ENCODE measurements at places on chromosomes 11 and 22. TPM values are rescaled to one million over a fixed set of nuclear protein-coding genes. Genes with fewer than 3 reads are reported as not detected.

- DNase-seq: no peak
Measured at GRCh38 chr11:32032052-32032451, 58.8 kb upstream of the RCN1 start.

DNA sequence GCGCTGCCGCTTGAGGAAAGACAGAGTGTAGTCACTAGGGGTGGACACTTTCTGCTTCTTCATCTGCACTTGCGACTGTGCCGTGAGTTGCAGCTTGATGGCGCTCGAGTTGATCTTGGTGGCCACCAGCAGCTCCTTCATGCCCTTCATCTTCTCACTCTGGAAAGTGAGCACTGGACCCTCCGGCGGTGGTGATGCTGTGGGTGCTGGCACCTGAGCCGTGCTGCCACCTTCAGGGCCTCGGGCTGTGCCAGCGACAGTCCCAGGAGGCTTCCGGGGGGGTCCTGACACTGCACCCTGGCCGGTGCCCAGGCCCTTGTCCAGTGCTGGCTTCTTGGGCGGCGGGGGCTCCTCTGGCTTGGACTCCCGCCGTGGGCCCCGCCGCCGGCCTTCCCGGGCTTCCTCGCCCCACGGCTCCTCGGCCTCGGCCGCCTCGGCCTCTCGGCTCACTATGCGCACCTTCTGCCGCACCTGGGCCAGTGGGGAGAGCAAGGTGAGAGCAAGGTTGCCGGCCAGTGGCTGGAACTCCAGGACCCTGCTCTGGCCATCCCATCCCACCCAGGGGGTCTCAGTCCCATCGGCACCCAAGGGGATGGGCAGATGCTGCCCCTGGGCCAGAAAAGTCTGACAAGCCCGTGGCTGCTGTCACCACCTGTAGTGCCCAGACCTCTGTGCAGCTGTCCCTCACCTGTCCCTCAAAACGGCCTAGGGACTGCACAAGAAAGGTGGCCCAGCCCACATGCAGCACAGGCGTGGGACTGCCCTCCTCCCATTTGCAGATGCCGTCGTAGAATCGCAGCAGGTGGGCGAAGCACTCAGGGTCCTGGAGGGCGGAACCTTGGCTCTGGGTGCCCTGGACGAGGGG lies 1.6 kb upstream of the MAP4K2 start:
- DNase-seq: no peak

LRRC75B gene
- total RNA-seq: 17.9 TPM

GRCh38 chr11:47514825-47515647 lies 37.9 kb downstream of the CELF1 start:
- DNase-seq: no peak

DNA sequence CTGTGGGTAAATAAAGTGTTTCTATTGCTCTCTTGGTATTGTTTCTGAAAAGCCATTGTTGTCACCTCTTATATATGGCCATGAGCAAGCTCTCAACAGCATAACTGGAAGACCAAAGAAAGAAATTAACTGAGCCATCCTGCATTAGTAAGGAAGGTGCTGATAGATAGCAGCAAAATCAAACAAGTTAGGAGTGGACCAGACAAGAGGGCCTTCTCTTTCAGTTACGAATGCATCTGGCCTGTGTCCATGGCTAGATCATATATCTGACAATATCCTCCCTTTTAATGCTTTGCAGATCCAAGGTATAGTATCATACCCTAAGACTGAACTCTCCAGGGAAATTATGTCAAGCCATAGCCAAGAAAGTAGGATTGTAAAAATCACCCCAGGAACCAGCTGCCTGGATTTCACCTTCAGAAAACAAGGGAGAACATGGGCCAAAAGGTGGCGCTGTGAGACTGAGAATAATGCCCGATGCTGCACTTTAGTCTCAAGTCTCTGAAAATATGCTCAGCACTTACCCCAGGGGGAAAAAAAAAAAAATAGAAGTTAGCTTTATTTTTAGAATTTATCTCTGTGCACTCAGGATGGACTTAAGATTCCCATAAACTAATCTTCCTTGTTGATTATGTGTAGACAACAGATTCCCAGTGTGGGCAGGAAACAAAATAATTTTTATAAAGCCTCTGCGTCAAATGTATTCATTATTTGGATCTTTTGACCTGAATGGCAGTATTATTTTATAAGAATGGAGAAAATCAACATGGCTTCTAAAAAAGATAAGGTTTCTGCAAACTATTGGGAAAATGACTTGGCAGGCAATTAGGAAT lies 415.1 kb downstream of the ETS1 start:
- DNase-seq: peak; percentile 88

DNA sequence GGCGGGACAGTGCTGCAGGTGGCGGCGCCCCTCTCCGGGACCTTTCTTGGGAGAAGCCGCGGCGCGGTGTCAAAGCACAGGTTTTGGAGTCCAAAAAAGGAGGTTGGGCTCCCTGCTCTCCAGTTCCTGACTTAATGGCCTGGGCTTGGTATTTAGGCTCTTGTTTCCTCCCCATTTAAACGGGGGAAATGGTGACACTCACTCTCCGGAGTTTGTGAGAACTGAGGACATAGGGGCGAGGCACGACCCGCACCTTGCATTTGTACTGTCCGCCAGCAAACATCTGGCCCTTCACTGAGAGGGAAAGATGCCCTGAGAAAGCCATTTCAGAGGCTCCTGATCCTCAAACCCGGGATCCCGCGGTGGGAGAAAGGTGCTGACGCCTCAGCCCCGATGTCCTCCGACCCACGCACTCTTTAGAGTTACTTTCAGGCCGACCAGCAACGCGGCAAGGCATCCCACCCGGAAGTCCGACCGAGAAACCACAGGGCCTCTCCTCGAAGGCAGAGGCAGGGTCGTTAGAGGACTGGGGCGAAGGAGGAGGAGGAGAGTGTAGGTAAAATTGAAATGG lies 2.9 kb upstream of the WDR74 start:
- DNase-seq: peak; percentile 38

DNA sequence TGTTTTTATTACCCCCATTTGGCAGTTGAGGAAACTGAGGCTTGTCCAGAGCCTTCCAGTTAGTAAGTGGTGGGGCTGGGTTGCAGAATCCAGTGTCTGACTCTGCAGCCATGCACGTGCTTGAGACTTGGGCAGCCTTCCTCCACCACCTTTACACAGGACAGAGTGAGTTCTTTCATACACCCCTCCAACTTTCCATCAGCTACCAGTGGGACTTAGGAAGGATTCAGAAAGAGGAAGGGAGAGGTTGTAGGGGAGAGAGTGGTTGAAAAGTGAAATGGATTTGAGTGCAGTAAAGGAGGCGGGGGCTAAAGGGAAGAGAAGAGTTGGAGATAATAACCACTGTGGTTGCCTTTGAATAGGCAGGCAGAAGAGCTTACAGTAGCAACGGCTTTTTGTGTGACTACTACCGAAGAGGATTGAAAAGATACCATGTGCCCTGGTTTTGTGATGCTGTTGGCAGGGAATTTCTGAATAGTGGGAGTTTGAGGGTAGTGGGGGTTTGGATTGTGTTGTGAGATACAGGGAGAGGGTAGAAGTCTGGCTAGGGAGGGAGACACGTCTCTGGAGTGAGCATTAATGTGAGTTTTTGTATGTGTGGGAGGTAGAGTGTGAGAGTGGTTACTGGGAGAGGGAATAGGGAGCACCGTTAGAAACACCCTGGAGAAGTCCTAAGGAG lies 1.7 kb downstream of the UVRAG start:
- DNase-seq: no peak
